ENCODE measurements at places on chromosomes 12 and 14. TPM values are rescaled to one million over a fixed set of nuclear protein-coding genes. Genes with fewer than 3 reads are reported as not detected.

DNA sequence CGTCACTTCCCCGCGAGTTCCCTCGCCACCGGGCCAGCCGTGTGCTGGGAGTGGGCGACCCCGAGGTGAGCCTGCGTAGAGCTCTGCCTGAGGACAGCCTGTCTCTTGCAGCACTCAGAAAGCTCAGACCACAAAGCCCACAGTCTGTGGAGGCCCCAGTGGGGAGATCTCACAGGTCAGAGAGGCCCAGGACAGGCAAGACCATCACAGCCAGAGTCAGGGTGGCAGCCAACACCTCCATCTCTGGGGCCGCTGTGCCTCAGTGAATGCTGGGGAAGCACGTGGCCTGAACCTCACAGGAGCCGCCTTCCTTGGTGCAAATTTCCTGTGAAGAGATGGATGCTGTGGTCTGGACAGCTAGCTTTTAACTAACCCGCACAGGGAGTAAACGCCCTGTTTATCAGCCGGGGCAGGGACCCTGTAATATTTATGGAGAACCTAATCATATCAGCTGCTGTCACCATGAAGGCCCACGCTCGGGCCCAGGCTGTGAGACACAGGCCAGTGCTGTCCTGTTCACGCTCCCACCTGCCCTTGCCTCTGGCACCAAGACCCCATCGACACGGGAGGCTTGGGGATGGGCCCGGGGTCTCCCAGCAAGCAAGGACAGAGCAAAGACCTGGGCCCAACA lies 56.9 kb downstream of the CDC42BPB start:
- no peaks in the 10 kb centered on the region for H3K36me3 ChIP-seq
- no peak overlapping the region for H3K4me3 ChIP-seq

DNA sequence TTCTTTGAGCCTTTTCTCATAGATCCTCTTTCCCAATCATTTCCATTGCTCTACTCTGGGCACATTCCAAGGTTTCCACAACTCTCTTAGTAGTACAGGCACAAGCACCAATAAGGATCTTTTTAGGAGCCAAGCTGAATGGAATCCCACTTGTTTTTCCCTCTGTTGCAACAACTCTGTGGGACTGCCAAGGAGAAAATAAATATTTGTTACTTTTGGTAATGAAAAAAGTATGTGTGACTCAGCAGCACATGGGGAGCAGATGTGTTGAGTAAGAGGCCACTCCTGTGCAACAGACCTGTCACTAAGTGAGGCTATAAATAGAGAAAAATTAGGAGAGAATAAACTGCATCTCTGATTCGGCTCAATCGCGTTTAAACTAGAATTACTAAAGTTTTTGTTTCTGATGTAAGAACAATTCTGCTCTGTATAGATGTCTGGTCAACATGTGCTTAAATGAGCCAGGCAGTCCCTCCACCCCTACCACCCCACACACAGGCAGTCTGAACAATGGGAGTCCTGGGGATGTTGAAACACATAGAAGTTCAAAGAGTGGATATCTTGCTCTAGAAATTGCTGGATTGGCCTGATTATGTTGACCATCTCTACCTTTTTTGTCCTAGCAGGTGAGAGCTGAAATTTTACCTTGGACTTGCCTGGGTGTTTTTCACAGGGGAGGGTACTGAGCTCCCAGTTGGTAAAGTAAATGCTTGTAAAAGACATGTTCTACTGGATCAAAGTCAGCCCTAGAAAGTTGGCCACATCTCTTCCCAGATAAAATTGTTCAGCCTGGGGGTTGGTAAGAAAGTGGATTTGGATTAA lies 244.3 kb upstream of the NOVA1 start:
- H3K4me1 ChIP-seq, result no peaks in the 10 kb centered on the region
- H3K27ac ChIP-seq, result no peak overlapping the region
- H3K27me3 ChIP-seq, result no peaks in the 10 kb centered on the region

DNA sequence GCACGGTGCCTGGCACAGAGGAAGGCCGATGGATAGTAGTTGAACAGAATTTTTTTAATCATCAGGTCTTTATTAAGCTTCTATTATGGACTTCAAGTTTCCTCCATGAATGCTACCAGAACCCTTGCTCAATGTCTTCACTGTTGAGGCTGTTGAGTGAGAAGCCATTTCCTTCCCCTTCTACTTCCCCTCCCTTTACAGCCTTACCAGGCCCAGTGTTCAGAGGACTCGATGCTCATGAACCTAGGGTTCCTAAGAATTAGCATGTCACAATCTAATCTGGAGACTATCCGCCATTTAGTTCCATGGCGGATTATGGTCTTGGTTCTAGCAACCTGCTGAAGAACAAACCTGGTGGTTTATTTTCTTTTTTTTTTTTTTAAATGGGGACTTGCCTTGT lies 17.7 kb downstream of the ETV6 start:
- H3K4me1 ChIP-seq, result peaks cover 24% of the 10 kb centered on the region
- H3K27me3 ChIP-seq, result no peaks in the 10 kb centered on the region
- H3K4me3 ChIP-seq, result no peak overlapping the region
- no peak for DNase-seq

L3HYPDH gene
- total RNA-seq, result 17.4 TPM

KLRB1 gene
- total RNA-seq, result 19.4 TPM

HCFC2 gene
- total RNA-seq, result 15.8 TPM

KRT6A gene
- total RNA-seq, result not detected

Measured in activated CD4-positive, alpha-beta memory T cell treated with anti-CD3 and anti-CD28 coated beads, Interleukin-2, amount 10 ng/mL, durations not matched to agents 7 days and 5 days (primary cell).